ENCODE measurements at places on chromosomes 12 and 14.

DNA sequence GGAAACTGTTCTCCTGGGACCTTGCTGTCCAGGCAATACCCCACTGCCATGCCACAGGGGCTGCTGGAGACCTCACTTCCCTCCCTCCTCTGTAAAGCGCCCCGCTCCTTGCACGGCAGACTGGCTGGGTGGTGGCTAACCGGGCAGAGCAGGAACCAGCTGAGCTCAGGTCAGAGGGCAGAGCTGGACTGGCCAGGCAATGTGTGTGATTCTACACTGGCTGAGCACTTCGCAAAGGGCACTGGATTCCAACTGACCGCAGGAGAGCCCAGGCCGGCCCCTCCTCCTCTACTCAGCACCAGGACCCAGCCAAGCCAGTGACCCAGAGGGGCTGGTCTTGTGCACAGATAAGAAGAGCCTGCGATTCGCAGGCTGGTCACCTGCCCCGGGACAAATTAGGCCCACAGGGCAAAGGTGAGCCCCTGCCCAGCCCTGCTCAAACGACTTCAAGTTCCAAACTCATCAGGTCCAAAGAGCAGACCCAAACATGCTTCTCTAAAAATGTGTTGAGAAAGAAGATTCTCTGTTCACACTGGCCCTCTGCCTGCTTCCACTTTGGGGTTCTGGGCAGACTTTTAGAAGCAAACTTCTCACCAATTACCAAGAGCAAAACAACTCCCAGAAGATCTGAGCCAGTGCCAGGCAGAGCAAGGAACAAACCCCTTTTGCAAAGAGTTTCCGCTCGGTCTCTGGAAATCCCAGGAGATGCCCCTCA, 54.9 kb upstream of the DIO3 start:
- peak; percentile 21 for DNase-seq

DNA sequence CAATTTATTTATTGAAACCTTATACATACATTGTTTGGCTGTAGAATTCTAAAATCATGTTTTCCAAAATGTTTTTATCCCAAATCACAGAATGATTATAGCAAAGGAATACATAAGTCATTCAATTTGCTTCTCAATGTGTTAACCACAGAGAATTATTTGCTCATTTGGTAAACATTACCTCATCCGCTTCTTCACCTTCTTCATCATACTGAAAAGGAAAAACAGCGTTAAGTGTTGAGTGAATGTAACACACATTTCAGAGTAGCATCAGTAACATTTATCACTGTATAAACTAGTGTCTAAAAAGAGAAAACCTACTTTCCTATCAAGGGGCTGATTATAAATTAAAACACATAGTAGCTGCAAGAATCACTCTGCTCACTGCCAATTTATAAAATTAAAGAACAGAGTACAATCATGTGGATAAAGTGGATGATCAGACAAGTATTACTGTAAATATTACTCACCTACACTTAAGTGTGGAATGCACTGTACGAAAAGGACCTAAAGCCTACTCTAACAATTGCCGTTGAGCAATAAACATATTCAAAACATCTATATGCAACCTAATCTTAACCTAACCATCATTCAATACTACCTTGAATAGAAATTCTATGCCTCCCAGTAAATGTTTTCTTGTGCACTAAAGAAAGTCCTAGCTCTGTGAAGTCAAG, 18.1 kb upstream of the PHLDA1 start:
- no peak for DNase-seq

- DNase-seq: no peak
These were observed 80.7 kb downstream of the NTF3 start for GRCh38 chr12:5512601-5512970.

- DNase-seq: no peak
These were observed 159.4 kb downstream of the TSPAN9 start for GRCh38 chr12:3236345-3237187.

DNA sequence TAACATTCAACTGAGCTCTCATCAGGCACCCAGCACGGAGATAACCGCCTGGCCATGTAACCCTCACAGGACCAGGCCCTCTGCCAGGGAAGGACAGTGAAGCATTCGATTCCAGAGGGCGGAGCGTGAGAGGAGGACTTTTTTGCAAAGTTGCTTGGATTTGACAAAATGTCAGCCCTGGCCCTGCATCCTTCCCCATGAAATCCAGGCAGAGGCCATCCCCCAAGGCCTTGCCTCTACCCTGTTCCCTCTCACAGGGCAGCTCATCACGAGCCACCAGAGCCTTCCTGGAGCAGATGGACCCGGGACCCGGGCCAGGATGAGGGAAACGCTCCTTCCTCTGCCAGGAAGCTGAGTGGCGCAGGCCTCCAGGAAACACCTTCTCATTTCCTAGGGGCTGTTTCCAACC, 17.0 kb downstream of the CAMKK2 start:
- DNase-seq: no peak

- DNase-seq: no peak
These were observed 396.8 kb upstream of the DDHD1 start for GRCh38 chr14:53549956-53550355.

- no peak for DNase-seq
These were observed 103.3 kb downstream of the PELI2 start for GRCh38 chr14:56221382-56222128.

DNA sequence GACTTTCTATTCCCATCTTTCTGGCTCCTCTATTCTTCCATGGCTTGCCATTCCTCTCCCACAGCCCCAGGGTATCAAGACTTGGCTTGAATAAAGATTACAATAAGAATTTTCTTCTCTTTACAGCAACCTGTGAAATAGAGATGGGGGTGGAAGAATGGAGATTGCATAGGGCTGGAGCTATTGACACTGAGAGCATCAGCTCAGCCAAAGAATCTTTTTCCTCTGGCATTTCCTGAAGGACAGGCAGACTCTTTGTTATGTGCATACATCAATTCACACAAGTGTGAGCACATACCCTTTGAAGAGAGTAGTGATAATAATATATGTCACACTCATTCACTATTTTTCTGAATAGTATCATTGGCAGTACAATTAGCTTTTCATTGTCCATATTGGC, 4.7 kb downstream of the RNASE11 start:
- no peak for DNase-seq

Measured in femur (tissue), 1 donor.